ENCODE measurements at places on chromosomes 4 and X.

DNA sequence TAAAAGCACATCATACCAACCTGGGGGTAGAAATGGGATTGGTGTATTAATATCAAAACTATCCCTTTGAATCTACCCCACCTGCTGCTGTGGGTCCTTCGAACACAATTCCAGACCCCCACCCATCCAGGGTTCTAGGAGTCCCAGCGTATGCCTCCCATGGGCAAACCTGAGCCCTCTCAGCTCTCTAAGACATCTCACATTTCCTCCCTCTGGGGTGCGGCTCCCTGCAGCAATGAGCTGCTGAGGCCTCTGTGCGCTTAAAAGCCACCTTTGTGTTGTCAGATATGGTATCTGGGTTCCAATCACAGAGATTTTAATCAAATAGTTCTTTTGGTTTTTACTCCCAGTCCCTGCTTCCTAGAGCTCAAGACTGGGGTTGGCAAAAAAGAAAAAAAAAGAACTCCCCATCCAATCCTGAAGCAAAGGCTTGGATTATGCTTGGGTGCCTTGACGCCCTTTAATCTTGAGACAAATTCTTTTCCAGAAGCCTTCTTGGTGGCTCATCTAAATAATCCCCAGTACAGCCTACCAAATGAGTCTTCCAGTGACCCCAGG lies 37.5 kb upstream of the NOCT start:
- no peak for DNase-seq

GRCh38 chr4:110088670-110089069 lies 109.7 kb downstream of the ELOVL6 start:
- DNase-seq = peak; percentile 22

DNA sequence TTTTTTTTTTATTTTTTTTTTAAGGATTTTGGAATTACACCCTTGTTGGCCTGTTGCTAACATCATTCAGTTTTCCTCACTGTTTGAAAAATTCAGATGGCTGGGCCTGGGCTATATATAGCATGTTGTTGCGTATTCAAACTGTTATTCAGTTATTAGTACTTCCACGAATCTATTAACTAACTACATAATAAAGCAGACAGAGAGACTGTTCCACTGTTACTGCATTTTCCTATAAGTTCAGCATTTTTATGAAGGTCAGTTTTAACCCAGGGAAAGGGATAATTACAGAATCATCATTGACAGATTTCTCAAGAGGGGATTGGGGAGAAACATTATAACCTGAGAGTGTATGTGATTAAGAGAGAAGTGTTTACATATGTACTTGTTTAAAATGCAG lies 3.1 kb downstream of the DOCK11 start:
- DNase-seq = no peak

DNA sequence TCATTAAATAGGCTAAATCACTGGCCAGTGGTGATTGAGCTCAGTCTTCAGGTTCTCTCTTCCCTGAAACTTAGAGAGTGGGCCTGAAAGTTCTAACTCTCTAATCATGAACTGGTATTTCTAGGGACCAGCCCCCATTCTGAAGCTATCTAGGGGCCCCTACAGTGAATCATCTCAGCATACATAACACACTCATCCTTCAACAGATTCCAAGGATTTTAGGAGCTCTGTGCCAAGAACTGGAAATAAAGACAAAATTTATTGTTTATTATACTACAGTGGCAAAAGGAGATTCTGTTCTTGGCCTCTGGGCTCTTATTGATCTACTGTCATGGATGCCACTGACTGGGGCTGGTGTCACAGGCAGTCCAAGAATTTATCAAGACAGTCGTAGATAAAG lies 263.8 kb upstream of the IGFBP7 start:
- peak; percentile 75 for DNase-seq

DNA sequence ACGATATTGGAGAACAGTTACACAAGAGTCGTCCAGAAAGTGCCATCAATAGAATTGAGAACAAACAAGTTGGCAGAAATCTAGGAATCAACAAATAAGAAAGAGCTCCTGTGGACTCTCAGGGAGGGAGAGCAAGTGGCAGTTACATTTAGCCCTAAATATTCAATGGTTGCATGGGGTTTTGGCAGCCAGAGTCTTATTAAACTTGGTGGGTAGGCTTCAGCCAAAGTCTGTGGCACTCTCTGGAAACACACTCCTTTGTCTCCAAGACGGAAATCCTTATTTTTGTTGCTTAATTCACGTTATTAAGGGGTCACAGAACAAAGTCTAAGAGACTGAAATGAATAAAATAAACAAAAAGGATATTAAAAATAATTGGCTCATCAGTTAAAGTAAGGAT lies 742.2 kb upstream of the ATOH1 start:
- no peak for DNase-seq

DNA sequence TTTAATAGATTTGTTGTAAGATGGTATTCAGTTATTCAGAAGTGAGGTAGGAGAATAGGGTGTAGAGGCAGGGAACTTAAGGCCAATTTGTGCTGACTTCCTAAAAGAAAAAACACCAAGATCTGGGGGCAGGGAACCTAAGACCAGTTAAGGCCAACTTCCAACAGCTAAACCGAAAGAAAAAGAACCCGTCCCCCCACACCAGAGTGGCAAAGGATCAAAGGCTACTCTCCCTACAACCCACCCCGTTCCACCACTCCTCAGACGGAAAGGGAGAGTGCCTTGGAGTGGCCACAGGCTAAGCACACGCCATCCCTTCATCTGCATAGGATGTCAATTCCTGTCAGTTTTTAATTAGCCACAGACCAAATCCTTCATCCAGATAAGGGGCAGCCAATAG lies 3.7 kb upstream of the ZNF718 start:
- DNase-seq = no peak

DNA sequence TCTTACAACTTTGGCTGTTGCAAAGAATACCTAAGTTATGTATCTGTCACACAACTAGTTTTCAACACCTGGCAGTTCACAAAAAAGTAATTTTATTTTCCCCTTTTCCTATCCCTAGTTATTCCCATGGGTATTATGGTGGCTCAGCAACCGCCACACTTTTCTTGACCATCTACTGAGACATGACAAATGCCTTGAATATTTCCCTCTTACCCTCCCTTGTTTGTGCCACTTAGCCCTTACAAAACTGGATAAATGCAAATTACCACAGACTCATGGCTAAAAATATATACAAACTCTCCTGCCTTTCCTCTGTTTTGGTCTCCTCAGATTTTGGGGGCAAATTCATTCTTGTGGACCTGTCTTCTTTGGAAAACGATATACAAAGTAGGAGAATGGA lies 72.1 kb downstream of the AMOT start:
- DNase-seq = peak; percentile 6

DNA sequence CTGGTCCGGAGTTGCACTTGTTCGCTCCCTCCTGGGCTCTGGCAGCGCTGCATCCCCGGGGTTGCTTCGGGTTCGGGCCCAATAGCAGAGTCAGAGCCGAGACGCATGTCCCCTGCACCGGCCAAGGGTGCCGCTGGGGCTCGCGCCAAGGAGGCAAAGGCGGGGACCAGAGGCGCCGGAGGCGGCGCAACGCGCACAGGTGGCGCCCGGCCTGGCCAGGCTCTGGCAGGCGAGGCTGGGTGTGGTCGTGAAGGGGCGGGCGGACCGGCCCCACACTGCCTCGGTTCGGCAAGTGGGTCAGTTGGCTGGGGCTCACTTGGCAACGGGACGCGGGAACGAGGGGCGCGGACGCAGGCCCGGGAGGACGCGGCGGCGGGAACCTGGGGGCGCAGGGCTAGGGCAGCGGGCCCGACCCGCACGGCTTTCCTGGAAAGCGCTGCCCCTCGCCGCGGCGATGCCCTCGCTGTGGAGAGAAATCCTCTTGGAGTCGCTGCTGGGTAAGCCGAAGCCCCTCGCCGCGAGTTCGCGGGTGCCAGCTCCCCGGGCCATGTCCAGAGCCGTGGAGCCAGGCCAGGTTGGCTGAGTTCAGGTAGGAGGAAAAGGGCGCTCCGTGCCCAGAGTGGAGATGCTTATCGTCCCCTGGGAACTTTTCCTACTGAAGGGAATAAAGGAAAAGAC lies at the start of gene CWH43:
Gene CWH43, plus strand, starts transcription at position 300 of the 678 bp plus-strand sequence. Its CDS starts 155 bp downstream, at position 455.
- no peak for DNase-seq

DNA sequence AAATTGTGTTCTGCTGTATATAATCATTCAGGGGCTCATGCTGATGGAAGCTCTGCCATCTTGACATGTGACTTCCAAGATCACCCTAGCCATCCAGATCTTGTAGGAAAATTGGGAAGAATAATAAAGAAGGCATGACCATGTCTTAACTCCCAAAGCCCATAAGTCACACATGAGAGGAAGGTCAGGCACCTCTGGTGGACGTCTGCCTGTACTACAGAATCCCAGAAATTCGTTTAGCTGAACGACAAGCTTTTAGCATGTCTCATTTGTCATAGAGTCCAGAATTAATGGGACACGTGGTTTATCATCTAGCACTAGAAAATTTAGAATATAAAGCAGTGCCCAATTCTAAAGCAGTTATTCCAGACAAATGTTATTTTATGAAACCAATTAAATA lies 212.7 kb downstream of the CENPC start:
- peak; percentile 20 for DNase-seq

GRCh38 chrX:148610328-148610698 lies 109.9 kb downstream of the AFF2 start:
- DNase-seq = no peak

- DNase-seq = no peak
These were observed 29.4 kb upstream of the INTS6L start for GRCh38 chrX:135490979-135491514.

DNA sequence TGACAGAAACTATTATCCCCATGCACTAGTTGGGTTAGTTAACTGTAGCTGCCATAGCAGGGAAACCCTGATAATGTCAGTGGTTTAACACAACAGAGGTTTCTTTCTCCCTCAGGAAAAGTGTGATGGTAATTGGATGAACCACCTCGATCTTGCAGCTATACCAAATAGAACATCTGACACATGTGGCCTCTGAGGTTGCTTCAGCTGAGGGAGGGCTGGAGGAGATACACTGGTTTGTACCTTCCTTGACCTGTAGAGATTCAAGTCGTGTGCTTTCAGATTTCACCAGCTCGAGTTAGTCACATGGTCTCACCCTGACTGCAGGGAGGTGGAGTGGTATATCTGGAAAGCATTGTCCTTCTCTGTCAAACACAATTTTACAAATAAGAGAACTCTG lies 147.2 kb upstream of the SFRP2 start:
- no peak for DNase-seq

DNA sequence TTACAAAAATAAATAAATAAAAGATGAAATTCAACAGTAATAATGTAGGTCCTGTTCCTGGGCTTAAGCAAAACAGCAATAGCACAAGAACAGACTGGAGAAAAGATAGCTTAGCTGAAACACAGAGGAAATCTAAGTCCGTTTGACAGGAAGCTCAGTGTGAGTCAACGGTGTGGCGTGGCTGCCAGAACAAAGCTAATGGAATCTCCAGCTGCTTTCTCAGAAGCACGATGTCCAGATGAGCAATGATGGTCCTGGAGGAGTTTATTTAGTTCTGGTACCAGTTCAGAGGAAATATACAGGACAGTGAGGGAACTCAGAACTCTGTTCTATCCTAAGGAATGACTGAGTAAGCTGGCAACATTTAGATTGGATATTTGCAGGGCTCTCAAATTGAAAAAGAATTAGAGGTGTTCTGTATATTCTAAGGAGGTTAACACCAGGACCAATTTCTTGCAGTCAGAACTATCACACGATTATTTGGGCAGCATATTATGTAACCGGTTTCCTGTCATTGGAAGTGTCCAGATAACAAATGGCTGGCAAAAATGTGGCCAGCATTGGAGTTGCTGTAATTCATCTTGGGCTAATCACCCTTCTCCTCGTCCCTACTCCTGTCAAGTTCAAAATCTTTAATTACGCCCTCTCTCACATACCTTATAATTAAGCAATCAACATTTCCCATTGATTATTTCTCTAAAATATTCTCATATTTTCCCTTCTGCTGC lies 12.7 kb downstream of the GAB3 start:
- peak; percentile 73 for DNase-seq

DNA sequence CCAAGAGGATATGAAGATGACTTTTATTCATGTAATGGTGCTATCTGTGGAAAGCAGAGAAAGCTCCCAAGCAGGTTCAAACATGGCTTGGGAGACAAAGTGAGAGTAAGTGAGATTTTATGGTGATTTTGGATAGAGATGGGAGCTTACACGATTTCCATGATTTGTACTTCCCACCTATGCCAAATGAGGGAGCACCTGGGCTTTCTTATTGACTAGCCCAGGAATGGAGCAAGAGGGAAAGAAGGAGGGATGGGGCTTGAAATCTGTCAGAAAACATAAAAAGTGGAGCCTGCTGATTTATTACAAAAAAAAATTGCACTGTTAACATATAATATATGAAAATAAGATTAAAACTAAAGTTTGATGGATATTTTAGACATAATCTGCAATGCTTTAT lies 703.5 kb upstream of the PABPC4L start:
- DNase-seq = no peak

DNA sequence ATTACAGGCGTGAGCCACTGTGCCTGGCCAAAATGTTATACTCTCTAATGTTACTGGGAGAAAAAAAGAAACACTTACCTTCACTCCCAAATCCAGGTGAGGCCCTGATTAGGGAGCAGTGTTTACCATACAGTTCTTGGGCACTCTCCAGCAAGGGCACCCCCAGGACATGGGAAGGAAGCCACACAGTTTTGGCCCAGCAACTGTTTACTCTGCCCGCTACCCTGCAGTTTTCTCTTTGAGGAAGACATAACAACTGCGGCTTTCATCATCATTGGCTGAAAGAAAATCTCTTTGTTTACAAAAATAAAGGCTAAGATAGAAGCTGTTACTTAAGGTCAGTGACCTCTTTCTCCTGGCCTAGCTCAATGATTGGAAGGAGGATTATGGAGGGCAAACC lies 145.5 kb upstream of the DUSP21 start:
- no peak for DNase-seq

DNA sequence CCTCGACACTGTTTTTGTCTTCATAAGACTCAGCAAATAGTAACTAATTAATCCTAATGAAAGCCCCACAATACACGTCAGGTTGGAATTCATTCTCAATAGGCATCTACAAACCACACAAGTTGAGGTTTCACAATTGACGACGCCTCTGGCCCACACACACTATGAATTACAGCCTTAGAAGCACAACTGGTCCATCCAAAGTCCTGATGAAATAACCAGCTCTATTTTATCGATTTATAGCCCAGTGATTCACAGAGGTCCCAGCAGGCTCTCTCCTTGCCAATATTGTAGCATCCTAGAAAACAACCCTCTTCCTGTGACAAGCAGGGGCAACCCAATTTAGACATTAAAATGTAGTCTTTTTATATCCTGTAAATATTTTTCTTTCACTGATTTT lies 112.1 kb downstream of the NR3C2 start:
- no peak for DNase-seq

DNA sequence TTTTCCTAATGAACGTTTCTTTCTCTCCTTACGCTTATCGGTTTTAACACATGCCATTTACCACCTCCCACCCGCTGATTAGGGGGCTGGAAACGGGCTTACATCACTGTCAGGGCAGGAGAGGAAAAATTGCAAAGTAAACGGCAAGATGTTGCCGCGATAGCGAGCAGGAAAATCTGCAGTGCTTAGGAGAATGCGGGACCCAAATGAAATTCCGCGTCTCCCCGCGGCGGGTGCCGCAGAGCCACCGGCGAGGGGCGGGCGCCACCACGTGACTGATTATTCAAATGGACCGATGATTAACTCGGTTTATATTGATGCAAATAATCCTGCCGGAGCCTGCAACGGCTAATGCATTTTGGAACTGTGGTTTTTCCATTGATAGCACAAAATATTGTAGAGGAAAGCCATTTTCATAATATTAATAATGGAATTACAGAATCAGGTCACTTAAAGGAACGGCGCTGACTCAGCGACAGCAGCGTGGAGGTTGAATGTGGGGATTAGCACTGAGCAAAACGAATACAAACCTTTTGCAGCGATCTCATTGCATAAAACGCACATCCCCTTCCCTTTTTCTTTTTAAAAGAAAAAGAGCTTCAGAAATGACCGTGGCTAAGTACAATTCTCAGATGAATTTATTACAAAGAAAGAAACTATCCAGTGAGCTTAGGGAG lies 224.2 kb downstream of the STIM2 start:
- DNase-seq = peak; percentile 16

Measured in fibroblast of skin of back (primary cell).